NCI-H1092 (cell line): ENCODE measurements at places on chromosomes 12 and 14.

GRCh38 chr12:52221912-52222457 lies 11.1 kb upstream of the KRT7 start:
- DNase-seq: no peak

DNA sequence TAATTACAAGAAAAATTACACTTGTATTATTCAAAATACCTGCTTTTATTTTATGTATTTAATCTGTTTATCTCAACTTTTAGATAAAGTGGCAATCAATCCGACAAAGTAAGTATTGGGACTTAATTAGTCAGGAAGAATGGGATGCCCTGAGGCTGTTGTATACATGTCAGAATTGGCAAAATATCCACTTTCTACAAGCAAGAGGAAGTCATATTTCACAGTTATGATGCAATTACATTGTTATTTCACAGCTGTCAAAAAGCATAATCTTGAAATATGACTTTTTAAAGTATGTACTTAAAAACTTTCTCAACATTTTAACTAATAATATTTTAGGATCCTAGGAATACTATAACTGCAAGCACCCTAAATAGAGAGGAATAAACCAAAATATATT lies 357.1 kb upstream of the MGAT4C start:
- DNase-seq: no peak

- DNase-seq: peak; percentile 69
These were observed 11.4 kb downstream of the GPR19 start for GRCh38 chr12:12684375-12685106.

GRCh38 chr12:17108877-17109541 lies 503.0 kb upstream of the LMO3 start:
- peak; percentile 21 for DNase-seq

- no peak for DNase-seq
These were observed 21.8 kb upstream of the TMEM132C start for GRCh38 chr12:128245121-128245520.

- DNase-seq: no peak
These were observed 156.6 kb downstream of the GCH1 start for GRCh38 chr14:54746019-54746418.

- DNase-seq: no peak
These were observed 20.3 kb upstream of the ADIPOR2 start for GRCh38 chr12:1670358-1671268.

DNA sequence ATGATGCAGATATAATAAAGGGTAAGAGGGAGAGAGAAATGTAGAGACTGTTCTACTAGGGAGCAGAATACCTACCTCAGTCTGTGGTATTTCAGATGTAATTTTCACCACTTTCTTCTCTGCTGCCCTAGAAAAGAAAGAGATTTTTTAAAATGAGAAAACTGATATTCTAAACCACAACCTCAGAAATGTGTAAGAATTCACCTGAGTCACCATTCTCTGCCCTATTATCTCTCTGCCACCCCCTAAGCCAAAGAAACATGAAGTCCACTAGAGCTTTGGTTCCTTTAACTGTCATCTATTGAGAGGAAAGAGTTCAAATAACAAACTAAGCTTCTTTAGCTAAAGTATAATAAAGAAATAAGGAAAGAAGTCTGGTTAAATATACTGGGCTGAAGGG lies 21.6 kb downstream of the SARNP start:
- DNase-seq: no peak
